ENCODE measurements at places on chromosomes 6 and 20.

- no peak for DNase-seq
Measured at GRCh38 chr20:57396984-57397692, 5.9 kb downstream of the RBM38 start.

DNA sequence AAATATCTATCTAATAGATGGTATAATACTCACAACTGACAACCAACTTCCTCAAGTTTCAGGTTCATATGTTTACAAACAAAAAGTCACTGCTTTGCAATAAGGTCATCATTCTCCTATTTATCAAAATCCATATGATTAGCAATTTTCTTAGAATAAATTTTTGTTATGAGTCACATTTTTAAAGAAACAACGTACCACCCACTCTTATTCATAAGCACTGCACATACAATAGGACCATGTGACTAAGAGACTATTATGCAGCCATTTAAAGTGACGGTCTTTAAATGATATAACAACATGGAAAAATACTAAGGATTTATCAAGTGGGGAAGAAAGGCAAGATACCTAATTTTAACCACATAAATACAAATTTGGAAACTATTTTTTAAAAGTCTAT, 40.0 kb downstream of the REPS1 start:
- DNase-seq, result peak; percentile 18

- no peak for DNase-seq
Measured at GRCh38 chr6:130320908-130321307, 44.9 kb upstream of the TMEM200A start.

DNA sequence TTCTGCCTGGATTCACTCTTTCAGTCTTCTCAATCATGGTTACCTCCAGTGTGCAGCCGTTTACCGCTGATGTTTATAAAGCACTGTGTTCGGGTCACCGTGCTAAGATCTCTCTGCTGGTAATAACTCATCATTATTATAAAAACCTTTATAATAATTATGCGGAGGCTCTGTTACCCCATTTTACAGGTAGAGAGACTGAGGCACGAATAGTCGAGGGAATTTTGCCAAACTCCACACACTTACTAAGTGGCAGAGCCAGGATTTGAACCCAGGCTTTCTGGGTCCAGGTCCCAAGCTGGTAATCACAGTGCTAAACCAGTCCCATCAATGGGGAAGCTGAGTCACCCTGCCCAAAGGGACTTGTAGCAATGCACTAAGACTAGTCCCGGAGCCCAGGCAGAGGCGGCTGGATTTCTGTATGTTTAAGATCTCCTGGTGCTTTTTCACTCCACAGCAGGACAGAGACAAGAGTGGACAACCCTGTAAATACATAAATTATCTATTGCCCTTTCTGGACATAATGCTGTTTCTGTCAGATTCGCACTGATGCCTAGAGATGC, 48.1 kb downstream of the SYNJ2 start:
- DNase-seq, result peak; percentile 62

- DNase-seq, result no peak
Measured at GRCh38 chr6:54778731-54779130, 67.8 kb upstream of the FAM83B start.
